ENCODE measurements at places on chromosomes 7 and 10. TPM values are rescaled to one million over a fixed set of nuclear protein-coding genes. Genes with fewer than 3 reads are reported as not detected.

SPOCK2 gene
- 3.6 TPM for polyA plus RNA-seq

FMC1 gene
- polyA plus RNA-seq = 38.1 TPM

GRID1 gene
- 0.71 TPM for polyA plus RNA-seq

OPN1SW gene
- not detected for polyA plus RNA-seq

CLDN3 gene
- polyA plus RNA-seq = 96.5 TPM

ZWINT gene
- 6.0 TPM for polyA plus RNA-seq

ZNF398 gene
- 4.2 TPM for polyA plus RNA-seq

GPR158 gene
- polyA plus RNA-seq = 0.19 TPM

GSDME gene
- 22.3 TPM for polyA plus RNA-seq

HTRA1 gene
- 21.4 TPM for polyA plus RNA-seq

AGBL3 gene
- polyA plus RNA-seq = 1.1 TPM

CDC14C gene
- polyA plus RNA-seq = not detected

VAX1 gene
- polyA plus RNA-seq = not detected

GIMAP4 gene
- 31.1 TPM for polyA plus RNA-seq

TMEM60 gene
- 25.6 TPM for polyA plus RNA-seq

STEAP1 gene
- 50.9 TPM for polyA plus RNA-seq

ZNF365 gene
- 0.08 TPM for polyA plus RNA-seq

TMEM229A gene
- not detected for polyA plus RNA-seq

ASAH2B gene
- 1.9 TPM for polyA plus RNA-seq

GAD2 gene
- 5.9 TPM for polyA plus RNA-seq

PHTF2 gene
- polyA plus RNA-seq = 4.7 TPM

TIAL1 gene
- polyA plus RNA-seq = 34.7 TPM

CNPY1 gene
- not detected for polyA plus RNA-seq

CHST3 gene
- 21.8 TPM for polyA plus RNA-seq

TCERG1L gene
- 0.03 TPM for polyA plus RNA-seq

GDF2 gene
- not detected for polyA plus RNA-seq

ACBD5 gene
- 14.6 TPM for polyA plus RNA-seq

ZNF3 gene
- polyA plus RNA-seq = 12.3 TPM

FFAR4 gene
- 1.3 TPM for polyA plus RNA-seq

PLAU gene
- polyA plus RNA-seq = 3.6 TPM
